ENCODE measurements at places on chromosomes 1 and 21.

DNA sequence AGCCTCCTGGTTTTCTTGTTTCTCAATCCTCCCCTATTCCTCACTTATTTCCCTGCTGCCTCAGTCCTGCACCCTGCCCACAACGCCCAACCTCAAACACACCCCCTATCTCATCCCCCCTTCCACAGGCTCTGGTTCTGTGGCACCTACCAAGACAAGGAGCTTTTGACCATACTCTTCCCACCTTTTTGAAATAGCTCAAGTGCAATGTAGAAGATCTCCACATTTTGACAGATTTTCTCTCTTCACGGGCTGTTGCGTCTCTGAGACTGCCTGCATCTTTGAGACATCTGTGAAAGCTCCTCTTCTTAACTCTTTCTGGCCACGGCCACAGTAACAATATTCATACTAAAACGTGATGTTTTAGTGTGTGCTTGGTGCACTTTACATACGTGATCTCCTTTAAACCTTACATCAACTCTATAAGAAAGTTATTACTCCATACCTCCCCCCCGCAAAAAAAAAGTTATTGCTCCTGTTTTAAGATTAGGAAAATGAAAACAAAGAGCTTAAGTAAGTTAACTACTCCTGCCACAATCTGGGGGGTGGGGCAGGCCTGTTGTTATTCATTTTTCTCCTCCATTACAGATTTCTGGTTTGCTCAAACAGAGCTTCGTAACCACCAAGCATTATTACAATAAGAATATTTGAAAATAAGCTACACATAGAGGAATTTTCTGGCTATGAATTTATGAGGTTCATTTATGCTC lies 1.8 kb upstream of the SERBP1 start:
- DNase-seq, result no peak

DNA sequence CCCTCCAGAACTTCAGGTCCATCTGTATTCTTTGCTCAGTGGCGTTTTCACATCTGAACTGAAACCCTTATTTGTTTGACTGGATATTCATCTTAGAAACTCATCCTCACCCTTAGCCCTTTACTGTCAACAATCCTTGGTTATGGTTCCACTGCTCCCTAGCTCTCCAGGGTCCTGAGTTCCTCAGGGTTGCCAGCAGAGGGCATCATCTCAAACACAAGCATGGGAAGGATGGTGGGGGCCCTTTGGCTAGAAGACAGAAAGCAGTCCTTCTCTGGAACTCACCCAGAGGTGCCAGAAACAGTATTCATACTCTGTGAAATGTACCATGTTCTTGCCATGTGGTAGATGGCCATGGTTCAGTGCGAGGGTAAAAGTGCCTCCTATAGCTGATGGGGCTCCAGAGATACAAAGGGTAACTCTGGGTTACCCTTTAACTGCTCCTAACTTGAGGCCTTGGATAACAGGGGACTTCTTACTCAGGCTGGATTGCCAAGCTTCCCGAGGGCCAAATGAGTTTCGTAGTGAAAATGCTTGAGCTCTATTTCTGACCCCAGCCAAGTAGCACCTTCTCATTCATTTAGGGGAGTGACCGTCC lies 11.3 kb downstream of the NCSTN start:
- peak; percentile 73 for DNase-seq

- no peak for DNase-seq
Observed at GRCh38 chr1:246860401-246860800, 71.3 kb downstream of the AHCTF1 start.

- no peak for DNase-seq
Observed at GRCh38 chr1:245871915-245872314, 635.2 kb downstream of the SMYD3 start.

DNA sequence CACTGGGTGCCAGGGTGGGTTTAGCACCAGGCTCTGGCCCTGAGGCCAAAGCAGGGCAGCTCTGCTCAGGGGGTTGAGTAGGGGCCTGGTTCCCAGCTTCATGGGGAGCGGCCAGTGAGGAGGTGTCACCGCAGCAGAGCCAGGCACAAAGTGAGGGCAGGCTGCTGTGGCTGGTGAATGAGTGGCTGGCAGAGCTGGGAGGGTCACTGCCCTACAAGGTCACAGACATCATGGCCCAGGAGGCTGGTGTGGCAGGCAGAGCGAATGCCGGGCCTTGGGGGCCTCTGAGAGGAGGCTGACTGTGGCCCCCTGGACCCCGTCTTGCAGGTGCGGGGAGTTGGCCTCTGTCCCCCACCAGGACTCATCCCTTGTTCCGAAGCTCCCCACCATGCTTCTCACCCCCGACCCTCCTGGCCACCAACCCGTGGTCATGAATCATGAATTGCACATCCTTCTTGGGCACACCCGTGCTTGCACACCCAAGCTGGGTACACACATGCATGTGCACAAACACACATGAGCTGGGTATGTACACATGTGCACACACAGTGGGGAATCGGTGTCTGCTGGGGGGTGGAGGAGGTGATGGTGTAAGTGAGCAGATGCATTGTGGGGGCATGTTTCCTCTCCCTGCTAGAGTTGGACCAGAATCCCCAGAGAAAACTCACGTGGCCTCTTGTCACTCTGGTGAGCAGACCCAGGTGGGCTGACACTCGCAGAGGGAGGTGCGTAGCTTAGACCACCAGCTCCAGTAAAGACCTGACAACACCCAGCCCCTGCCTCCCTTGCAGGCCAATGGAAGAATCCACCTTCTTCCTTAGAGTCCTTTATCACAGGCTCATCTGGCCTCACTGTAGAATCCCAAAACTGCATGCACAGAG lies 4.8 kb upstream of the GNB1 start:
- no peak for DNase-seq

- DNase-seq, result no peak
Observed at GRCh38 chr1:20678599-20678998, 17.4 kb upstream of the DDOST start.

DNA sequence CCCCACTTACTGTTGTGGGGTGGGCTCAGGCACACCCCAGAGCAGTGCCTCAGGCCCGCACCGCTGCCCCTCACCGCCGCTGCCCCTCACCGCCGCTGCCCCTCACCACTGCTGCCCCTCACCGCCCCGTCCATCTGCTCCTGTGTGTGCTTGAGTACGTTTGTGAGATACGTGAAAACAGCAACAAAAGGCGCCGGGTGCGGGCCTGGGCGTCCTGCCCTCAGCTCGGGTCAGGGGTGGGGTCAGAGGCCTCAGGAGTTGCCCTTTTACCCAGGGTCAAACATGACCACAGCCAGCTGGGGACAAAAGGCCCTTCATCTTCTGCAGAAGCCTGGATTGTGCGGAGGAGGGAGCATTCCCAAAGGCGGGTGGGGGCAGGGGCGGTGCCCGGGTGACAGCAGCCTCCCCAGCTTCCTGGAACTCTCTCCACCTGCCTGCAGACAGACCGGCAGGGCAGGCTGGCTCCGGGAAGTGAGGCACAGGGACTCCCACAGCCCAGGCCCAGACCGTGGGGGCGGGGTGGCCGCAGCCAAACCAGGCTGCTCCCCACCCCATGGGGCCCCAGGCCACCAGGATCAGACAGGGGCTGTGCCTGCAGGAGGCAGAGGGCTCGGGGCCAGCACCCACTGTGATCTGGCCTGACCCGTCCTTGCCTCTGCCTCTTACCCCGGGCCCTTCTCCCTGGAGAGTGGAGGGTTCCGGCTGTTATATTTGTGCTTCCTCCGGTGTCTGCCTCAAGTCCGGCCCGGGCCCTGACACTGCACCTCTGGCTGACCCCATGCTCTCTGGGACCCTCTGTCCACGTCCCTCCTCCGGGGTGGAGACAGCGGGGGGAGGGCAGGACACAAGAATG lies 2.3 kb upstream of the VWA1 start:
- peak; percentile 84 for DNase-seq

DNA sequence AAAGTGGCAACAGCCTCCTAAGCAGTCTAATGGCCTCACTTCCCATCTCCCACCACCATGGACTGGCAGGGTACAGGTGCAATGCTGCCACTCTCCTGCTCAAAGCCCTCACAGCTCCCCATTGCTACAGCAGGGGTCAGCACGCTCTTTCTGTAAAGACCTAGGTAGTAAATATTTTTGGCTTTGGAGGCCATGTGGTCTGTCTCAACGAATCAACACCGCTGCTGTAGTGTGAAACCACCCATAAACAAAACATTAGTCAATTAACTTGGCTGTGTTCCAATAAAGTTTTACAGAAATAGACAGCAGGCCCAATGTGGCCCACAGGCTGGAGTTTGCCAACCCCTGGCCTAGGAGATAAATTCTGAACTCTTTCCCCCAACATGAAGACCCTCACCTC lies 44.6 kb upstream of the TMEM125 start:
- DNase-seq, result peak; percentile 20

GRCh38 chr1:3692598-3692997 lies 40.3 kb downstream of the TP73 start:
- no peak for DNase-seq

- no peak for DNase-seq
Observed at GRCh38 chr1:111449703-111450017, 396 bp downstream of the ATP5PB start.

GRCh38 chr1:169595764-169596711 lies 9.8 kb upstream of the F5 start:
- DNase-seq, result peak; percentile 65

DNA sequence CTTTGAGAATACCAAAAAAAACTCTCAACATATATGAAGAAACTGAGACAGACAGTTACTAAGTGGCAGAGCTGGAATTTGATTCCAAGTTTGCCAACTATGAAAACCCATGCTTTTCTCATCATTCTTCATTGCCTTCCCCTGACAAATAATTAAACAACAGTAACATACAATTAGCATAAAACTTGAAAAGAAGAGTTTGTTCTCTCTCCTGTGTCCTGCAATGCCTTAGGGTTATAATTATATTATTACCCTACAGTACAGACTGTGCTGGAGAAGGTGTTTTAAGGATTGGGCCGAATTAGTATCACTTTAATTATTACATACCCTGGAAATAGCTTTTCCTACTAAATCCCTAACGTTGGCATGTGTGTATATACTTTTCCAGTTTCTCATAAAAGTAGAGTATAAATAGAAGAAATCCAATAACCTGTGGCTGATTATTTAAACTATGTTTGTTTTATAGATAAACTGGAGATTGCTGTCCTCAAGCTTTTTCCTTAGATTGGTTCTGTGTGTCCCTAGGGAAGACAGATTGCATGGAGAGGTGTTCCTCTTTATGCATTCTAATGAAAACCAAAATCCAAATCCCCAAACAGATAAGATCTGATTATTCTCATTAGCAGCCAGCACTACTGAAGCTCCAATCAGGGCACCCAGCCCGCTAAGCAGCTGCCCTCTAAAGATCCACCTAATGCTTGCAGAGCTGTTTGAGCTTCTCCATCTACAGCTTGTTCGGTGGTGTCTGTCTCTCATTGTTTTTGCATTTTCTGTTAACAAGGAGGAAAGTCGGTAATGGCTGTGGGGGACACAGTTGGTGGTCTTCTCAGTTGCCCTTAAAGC lies 156.3 kb downstream of the TM2D1 start:
- DNase-seq, result no peak

DNA sequence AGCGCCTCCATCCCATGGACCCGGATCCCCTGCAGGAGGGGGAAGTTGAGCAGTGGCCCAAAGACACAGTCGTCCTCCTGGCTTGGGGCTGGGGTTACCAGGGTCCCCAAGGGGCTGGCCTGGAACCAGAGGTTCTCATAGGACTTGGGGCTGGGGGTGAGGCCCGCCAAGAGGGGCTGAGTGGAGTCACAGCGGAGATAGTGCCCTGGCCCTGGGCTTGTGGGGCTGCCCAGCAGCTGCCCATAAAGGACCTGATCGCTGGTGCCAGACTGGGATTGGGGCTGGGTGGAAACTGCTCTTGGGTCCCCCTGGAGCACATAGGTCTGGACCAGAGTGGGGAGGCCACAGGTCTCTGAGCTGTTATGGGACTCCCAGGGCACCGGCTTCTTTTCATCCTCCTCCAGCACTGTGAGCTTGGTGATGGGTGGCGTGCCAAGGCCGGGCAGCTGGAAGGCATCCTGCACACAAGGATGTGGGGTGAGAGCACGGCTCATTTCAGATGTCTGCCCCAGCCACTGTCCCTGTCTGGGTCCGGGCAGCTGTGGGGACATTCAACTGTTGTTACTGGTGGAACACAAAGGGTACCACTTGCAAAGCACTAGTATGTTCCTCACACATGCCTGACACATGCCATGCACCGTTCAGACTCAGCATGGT lies 2.3 kb upstream of the MRPS15 start:
- DNase-seq, result no peak

DNA sequence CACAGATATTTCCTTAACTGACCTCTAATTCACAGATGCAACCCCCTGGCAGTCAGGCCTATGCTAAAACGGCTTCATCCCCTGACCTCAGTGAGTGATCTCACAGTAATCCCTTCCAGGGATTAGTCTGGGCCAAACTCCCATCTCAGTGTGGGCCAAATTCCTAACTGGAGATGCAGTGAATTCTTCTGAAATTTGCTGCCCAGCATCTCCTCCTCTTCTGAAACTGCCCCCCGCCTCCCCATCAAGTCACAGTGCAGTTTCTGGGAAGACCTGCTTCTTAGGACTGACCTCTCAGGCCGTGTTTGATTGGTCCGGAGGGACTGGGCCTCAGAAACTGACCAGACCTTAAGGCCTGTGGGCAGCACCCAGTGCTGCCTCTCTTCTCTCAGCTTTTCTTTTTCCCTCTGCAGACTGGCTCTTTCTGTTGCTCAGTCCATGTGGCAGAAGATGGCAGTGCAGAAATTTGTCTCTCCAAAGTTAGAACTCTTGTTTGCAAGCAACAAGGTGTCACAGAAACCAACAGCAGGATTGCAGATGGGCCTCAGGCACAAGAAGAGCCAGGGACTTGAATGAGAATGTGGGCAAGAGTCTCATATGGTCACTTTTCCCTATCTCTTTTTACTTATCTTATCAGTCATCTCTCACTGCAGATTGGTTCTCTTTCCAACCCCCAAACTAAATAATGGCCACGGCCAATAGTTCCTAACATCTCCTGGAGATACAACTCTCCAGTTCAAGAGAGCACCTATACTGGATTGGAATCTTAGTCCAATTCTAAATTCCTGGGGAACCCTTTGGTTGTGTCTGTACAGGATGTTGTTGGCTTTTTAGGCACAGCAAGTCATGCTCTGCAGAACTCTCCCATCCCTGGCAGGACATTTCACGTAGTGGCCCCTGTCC lies 95.5 kb upstream of the RALGPS2 start:
- peak; percentile 34 for DNase-seq

GRCh38 chr1:229058729-229059128 lies 212.2 kb upstream of the RAB4A start:
- no peak for DNase-seq

- no peak for DNase-seq
Observed at GRCh38 chr1:2257245-2257627, 29.1 kb downstream of the SKI start.

All from iPS-NIHi11 (cell line).